NCI-H510A (cell line): ENCODE measurements at places on chromosomes 2 and 18.
A peak's percentile ranks its signal among the peaks of the same experiment; 100 is the strongest.

- DNase-seq, result peak; percentile 2
These were observed 79.0 kb downstream of the TTC21B start for GRCh38 chr2:165874445-165875039.

GRCh38 chr2:231617059-231617926 is 24.6 kb downstream of the TEX44 start:
- no peak for DNase-seq

DNA sequence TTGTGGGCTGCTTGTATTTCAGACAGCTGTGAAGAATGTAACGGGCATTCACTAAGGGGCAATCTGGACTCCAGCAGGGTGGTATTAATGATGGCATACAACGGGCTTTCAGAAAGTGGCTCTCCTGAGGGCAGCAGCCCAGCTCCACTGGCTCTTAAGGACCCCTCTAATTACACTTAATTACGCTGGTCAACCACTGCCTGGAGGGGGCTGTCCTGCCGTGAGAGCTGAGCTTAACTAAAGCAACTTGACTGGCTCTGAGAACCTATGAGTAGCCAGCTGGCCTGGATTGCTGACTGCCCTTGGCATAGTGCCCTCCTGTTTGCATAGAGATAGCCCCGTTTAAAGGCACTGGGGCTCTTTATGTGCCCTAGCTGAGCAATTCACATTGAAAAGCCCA is 3.8 kb downstream of the LIPG start:
- no peak for DNase-seq

DNA sequence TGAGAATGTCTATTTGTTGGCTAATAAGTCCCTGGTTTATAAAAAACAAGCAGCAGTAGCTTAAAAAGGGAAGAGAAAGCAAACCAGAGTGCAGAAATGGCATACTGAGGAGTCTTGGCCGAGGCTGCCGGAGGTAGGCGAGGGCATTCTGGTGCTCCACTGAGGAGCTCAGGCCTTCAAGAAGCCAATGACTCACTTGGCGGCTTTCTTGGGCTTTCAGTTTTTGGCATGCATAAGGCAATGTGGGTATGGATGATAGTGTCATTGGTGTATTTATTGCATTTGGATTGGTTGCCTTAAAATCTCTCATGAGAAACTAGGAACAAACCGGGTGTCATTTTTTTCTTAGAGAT is 119.6 kb upstream of the ARL5A start:
- DNase-seq, result no peak

DNA sequence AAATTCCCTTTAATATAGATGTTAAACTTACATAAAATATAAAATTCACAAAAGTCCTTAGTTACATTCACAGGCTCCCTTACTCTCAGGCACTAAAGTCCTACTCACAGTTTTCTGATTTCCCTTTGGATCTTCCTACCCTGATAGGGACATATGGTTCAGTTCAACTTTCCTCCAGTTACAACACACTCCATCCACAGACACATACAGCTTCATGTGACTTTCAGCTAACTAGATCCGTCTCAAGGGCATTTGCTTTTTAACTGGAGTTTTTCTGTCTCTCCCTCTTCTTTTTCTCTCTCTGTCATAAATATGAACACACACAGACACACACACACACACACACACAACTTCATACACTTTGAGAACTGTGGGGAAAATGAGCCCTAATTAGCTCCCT is 419.2 kb downstream of the LRP1B start:
- DNase-seq, result no peak

DNA sequence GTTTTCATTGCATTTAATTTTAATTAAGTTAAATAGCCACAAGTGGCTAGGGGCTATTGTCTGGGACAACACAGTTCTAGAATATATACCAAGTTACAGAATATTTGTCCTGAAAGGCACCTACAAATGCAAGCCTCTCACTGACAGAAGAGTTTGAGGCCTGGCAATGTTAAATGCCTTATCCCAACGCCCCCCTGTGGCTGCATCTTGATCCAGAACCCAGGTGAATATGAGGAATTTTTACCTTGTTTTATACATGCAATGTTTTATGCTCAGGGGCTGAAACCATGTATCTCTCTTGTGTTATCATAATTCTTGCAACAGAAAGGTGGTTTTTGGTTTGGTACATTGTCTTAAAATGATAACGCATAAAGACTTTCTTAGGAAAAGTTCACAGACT is 71.8 kb upstream of the SEC11C start:
- DNase-seq, result peak; percentile 26

GRCh38 chr2:108604196-108604595 is 69.9 kb downstream of the LIMS1 start:
- no peak for DNase-seq

DNA sequence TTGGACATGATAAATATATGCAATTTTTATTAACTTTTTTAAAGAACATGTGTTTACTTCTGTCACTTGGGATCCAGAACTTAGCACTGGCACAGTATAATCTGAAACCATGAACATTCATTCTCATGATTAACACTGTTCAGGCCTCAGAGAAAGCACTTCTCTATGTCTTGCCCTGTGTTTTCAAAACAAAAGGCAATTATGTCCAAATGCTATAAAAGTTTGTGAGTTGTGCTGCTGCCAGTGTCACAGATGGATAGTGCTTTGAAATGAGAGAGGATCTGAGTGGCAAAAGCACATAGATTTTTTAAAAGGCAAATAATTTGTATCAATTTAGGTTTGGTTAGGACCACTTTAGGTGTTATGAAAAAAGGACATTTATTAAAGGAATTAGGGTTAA is 470.5 kb upstream of the FAM98A start:
- no peak for DNase-seq

GRCh38 chr2:26621469-26622199 is 19.5 kb downstream of the CIB4 start:
- no peak for DNase-seq

GRCh38 chr2:47089083-47089464 is 66.0 kb downstream of the STPG4 start:
- no peak for DNase-seq

DNA sequence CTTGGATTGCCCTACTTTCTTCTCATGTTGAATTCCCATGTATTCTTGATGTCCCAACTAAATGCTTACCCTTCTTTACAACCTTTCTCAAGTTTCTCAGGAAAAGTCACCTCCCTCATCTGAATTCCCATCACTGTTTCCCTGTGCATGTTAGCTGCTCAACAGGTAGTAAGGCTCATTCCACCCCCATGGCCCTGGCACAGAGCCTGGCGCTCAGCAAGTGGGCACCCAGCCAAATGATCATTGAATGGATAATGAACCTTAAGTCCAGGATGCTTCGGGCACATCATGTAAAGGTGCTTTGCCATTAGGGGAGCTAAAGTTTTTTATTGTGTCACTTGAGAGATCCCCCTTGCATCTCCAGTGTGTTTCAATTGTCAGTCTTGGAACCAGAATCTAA is 124.0 kb downstream of the PKP4 start:
- DNase-seq, result no peak

- DNase-seq, result no peak
These were observed 318.1 kb downstream of the ZNF521 start for GRCh38 chr18:25033747-25034471.

GRCh38 chr2:69779258-69780001 is 37.5 kb downstream of the ANXA4 start:
- no peak for DNase-seq

- no peak for DNase-seq
These were observed 67.8 kb downstream of the SLC66A2 start for GRCh38 chr18:79883461-79884293.

DNA sequence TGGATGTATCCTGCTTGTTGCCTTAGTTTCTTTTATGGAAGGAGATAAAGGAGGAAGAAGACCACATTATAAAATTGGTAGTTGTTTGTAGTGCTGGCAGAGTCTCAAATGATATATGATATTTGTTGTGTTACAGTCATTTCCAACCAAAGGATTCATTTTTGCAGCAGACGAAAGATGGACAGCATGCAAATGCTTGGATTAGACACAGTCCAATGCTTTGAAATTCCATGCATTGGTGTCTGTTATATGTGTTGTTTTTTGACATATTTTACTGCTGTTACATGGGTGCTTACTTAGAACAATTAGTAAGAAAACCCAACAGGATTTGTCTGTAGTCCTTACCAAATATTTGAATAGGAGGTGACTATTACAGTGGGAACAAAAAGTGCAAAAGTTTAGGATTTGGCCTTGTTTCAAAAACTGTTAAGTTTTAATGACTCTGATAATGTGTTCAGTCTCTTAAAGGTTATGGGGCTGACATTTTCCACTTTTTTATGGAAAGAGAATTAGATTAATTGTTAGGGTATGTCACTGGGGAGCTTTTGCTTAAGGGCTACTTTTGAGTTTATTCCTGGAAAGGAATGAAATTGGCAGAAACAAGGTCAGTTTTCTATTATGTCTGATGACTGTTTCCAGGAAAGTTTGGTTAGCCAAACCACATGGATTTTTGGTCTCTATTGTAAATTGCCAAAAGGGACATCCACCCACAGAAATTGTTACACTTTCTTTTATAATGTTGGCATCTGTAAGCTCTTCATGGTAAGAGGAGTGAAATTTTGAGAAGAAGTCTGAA is 229.4 kb upstream of the MMADHC start:
- DNase-seq, result no peak

DNA sequence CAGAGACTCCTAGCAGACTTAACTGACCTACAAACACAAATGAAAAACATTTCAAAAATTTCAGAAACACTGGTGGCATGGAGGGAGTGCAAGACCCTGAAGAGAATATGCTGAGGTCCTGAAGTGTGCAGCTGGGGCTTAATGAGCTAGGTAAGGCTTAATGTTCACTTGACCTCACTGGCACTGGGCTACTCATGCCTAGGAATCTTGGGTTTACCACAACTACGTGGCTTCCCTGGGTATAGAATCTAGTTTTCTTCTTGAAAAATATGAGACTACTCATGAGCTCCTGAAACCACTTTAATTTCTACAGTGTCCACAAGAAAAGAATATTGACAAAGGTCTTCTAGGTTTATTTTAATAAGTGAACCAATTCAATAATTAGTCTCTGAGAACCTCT is 139.8 kb downstream of the HNMT start:
- DNase-seq, result no peak
